ENCODE measurements at places on chromosomes 5 and 9.

DNA sequence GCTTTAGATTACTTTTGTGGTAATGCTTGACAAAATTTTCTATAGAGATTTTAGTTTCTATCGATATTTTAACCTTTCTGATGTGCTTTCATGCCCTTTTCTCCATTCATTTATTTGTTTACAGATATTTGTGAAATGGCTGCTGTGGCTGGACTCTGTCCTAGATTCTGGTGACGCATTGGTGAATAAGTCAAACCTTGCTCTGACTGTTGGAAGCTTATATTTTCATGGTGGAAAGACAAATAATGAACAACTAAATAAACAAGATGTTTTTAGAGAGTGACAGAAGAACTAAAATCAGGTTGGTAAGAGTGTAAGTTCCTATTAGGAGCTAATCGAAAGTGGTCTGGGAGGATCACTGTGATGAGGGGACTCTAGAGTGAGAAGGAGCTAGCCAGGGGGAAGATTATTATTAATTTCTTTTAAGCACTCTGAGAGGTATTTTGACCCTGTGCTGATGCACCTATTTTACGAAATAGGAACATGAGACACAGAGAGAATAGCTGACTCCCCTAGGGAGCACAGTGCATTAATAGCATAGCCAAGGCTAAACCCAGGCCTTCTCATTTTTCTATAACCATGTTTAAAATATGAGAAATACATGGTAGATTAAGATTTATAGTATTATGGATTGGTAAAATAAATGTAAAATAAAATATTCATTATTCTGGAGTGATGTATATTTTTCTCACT, 411.9 kb upstream of the ARRDC3 start:
- DNase-seq: no peak

DNA sequence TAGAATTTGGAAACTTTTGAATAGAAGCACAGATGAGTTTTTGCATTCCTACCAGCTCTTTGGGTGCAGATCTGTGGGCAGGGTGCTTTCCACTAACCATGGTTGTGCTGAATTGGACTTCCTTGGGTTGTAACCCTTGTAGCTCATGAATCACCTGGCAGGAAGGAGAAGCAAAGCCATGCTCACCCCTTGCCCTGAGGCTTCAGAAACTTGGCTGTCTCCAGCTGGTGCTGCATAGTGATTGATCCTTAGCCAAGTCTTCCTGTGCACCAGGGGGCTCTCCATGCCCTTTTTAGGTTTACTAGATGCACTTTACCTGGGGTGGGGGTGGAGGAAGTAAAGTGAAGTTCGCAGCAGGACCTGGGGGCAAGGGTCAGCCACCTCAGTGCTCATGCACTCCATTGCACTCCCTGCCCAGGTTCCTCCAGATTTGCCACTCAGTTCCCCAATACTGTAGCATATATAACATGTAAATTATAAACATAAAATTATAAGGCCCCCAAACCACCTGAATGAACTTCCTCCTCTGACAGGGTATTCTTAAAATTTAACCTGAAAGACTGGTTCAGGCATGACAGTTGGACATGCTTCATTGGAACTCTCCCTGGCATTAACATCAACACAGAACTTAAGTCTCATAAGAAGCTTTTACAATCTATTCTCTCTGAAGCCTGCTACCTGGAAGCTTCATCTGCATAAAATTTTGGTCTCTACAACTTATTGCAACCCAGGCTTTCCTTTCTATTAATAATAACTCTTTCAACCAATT, 25.8 kb upstream of the IFNA14 start:
- DNase-seq: no peak

GRCh38 chr5:141714542-141715310, 32.7 kb upstream of the ARAP3 start:
- DNase-seq: no peak

GRCh38 chr5:176818391-176819098, 8.2 kb downstream of the UNC5A start:
- peak; percentile 86 for DNase-seq

DNA sequence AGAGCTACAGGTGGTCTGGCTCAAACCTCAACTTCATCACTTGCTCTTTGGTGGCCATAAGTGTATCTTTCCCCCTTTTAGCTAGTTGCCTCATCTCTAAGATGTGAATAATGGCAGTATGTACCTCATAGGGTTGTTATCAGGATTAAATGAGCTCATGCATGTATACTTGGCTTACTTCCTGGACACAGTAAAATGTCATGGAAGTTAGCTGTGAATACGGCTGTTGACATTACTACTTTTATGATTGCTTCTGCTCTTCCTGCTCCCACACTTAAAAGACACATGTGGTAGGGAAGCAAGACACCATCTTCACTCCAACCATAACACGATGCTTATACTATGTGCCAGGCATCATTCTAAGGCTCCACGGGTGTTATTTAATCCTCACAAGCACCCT, 114.5 kb upstream of the GPR151 start:
- DNase-seq: no peak

DNA sequence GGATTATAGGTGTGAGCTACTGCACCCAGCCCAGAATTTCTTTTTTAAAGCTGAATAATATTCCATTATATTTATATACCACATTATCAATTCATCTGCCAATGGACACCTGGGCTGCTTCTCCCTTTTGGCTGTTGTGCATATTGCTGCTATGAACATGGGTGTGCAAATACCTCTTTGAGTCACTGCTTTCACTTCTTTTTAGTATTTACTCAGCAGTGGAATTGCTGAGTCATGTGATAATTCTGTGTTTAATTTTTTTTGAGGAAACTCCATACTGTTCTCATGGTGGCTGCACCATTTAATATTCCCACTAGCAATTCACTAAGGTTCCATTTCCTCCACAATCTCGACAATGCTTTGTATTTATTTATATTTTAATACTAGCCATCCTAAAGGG, 36.1 kb upstream of the KIF4B start:
- no peak for DNase-seq

DNA sequence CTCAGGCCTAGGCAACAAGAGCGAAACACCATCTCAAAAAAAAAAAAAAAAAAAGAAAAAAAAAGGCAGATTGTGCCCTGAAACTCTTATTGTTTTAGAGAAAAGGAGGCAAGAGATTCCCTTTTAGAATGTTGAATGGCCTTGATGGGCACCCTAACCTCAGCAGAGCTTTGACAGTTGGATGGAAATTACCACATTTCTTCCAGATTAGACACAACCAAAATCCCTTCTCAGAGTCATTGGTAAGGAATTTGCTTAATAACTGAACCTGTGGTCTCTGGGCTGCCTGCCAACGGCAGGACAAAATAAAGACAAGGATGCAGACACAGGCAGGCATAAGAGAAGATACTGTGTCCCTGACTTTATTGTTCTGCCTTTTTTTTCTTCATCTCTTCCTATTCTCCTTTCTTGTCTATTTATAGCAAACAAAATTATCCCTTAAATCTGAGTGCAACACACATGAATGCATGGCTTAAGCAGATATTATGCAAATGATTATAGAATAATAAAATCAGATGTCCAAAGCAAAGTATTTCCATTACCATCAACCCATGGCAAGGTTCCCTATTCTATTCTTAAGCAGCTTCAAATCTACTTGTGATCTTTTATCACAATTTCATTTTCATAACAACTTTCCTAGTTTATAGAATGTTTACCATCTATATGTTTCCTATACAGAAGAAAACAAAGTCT, 37.3 kb upstream of the TRIO start:
- DNase-seq: no peak

- DNase-seq: no peak
Observed at GRCh38 chr9:137294091-137294680, 7.9 kb downstream of the NRARP start.

- no peak for DNase-seq
Observed at GRCh38 chr5:83856881-83857280, 136.2 kb upstream of the HAPLN1 start.

- no peak for DNase-seq
Observed at GRCh38 chr5:53446908-53447307, 33.5 kb upstream of the FST start.

GRCh38 chr5:111892949-111893348, 136.0 kb upstream of the NREP start:
- DNase-seq: no peak

DNA sequence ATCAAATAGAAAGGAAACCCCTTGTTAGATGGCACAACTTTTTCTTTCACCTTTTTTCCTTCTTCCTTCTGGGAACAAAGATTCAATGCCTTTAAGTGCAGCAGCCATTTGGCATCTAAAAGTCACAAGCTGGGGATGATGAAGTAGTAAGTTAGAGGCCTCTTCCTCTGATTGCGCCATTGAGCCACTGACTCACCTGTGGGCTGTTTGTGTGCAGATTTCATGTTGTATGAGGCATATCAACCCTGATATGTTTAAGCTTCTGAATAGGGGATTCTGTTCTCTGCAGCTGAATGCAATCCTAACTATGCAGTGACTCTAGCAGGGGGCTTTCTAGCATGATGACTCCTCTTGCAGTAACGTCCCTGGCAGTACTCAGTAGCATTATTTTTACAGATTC, 599.9 kb downstream of the CSNK1G3 start:
- DNase-seq: no peak

DNA sequence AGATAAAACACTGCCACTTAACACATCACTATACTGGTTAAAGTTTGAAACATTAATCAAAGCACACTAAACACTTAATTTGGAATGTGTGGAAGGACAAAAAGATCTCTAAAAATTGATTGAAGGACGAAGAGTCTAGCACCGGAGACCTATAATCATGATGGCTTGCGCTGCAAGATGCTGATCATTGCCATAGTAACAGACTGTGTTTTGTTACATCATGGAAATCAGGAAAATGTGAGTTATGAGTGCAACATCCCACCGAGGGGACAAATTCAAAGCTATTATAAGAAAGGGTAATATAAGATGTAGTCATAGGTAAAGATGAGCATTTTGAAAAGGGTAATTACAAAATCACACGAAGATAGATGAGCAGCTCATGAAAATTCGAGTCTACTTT, 278.8 kb upstream of the CTNND2 start:
- DNase-seq: no peak

DNA sequence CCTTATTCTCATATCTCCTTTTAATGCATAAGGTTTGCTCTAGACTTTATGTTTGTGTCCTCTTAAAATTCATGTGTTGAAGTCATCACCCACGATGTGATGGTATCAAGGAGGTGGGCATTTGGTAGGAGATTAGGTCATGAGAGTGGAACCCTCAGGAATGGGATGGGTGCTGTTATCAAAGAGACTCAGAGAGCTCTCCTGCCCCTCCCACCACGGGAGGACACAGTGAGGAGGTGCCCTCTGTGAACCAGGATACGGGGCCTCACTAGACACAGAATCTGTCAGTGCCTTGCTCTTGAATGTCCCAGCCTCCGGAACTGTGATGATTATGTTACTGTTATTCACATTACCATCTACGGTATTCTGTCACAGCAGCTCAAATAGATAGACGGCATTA, 359.0 kb downstream of the IRX1 start:
- no peak for DNase-seq

GRCh38 chr9:112890106-112891081, at the start of gene SLC46A2:
Gene SLC46A2 (minus strand): TSS chr9:112890876. CDS start chr9:112890681, 195 bp downstream.
- DNase-seq: no peak

- DNase-seq: no peak
Observed at GRCh38 chr5:115389799-115390382, 93.4 kb upstream of the CCDC112 start.

DNA sequence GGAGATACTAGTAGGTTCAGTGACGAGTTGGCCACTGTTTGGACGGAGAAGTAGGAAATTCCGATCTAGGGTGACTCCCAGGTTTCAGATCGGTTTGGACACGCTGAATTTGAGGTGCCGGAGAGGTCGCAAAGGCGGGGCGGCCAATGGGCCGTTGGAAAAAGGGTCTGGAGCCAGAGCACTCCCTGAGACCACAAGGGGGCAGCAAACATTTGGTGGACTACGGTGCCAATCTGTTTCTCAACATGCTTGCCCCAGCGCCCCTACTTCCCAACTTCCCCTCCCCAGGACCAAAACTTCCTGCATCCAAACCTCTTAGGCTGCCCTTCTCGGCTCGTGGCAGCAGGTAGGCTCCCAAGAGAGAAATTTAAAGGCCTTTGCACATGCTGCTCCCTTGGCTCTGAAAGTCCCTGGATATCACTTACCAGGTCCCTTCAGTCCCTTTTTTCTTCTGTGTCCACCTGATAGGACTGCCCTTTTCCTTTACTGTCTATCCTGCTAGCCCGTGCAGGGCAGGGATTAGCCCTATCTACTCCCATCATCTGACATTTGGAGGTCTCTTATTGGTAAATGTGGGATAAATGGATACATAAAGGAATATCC, 992 bp upstream of the RPP25L start:
- DNase-seq: peak; percentile 83

DNA sequence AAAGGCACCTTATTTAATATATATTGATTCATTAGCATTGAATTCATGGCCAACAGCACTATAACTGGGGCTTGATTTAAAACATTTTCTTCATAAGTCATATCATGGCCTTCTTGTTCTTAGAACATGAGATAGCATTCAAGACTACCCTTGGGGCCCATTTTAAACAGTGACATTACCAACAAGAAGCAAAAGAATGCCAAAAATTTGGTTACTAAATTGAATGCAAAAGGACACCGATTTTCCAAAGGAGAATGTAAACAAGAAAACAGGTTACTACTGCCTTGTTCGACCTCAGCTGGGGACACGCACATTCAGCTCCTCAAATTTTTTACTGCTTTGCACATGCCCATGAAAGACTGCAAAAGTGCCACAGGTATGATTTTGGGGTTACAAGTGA, 219.4 kb upstream of the TLE4 start:
- DNase-seq: no peak

DNA sequence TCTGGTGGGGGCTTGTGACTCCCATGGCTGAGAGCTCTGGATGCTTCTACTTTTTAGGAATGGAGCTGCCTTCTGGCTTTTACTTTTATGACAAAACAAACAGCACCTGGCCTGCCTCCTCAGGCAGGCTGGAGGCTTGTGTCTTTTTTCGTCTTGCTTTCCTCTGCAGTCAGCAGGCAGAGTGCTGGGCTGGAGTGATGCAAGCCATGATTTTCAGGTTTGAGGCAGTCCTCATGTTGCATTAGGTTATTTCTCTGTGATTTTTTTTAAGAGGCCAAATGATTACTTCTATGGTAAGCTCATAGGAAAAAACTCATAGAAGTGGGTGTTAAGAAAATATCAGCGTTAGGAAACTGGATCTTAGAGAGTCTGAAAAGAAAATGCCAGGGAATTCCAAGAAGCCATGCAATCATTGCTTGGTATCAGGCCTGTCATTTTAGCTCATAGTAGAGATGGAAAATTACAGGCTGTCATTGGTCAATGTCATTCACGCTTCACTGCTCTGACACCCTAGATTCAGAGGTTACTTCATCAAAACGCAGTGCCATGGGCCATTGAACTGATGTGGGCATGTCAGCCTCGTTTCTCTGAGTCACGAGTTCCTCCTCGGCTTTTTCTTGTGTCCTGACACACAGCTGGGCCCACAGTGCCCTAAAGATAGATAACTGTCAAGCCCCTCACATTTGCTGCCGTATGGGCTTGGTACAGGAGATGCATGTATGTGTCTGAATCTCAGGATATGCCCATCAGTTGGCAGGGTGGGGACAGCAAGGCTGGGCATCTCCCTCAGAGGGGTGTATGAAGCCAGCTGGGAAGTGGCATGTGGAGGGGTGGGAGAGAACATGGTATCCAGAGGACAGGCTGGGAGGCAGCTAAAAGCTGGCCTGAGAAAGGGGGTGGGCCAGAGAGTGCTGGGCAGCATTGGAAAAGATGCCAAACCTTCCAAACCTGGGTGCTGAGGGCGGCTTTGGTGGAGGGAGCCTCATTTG, 151.8 kb downstream of the HSPA4 start:
- DNase-seq: peak; percentile 12

Measured in activated CD8-positive, alpha-beta memory T cell treated with anti-CD3 and anti-CD28 coated beads, Interleukin-2, amount 10 ng/mL, durations not matched to agents 7 days and 5 days (primary cell).